ENCODE measurements at places on chromosomes 2 and 18. TPM values are rescaled to one million over a fixed set of nuclear protein-coding genes. Genes with fewer than 3 reads are reported as not detected.

DCTN1 gene
- 196 TPM for total RNA-seq

ZEB2 gene
- total RNA-seq = 44.4 TPM

C18orf54 gene
- total RNA-seq = 10.2 TPM

SERPINB3 gene
- not detected for total RNA-seq

IL1F10 gene
- not detected for total RNA-seq

BUB1 gene
- 20.4 TPM for total RNA-seq

TXNDC2 gene
- total RNA-seq = 0.22 TPM

APCDD1 gene
- total RNA-seq = not detected

SP110 gene
- 4.2 TPM for total RNA-seq

MYO3B gene
- under 0.01 TPM for total RNA-seq

IL1A gene
- total RNA-seq = 0.12 TPM

SCTR gene
- total RNA-seq = not detected

TEKT4 gene
- total RNA-seq = not detected

All from uterine smooth muscle cell (primary cell).